Nephron progenitor cell (in vitro differentiated cells): ENCODE measurements at places on chromosomes 1 and 21.

DNA sequence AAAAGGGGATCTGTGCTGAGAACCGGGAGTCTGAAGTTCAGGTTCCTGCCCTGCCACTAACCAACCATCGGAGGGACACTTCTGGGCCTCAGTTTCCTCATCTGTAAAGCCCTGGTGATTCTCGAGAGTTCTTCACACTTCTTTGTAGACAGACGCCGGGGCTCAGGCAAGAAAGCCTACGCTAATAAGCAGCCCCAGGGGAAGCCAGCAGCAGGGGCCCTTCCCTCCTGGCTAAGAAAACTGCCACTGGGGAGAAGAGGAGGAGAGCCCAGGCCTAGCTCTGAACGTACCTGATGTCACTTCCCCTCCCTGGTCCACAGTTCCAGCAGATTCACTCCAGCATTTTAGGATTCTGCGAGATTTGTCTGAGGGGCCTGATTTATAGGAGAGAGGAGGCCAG lies 76.0 kb downstream of the CAMK2N1 start:
- no peak for DNase-seq

GRCh38 chr21:28832013-28832714 lies 160.5 kb downstream of the LTN1 start:
- no peak for DNase-seq

GRCh38 chr1:206447422-206447765 lies 22.9 kb upstream of the IKBKE start:
- no peak for DNase-seq

- DNase-seq, result no peak
Measured at GRCh38 chr1:68516066-68516465, 19.2 kb upstream of the DEPDC1 start.

- no peak for DNase-seq
Measured at GRCh38 chr1:91450260-91450659, 45.6 kb upstream of the HFM1 start.

GRCh38 chr1:97745912-97746311 lies 174.9 kb downstream of the DPYD start:
- no peak for DNase-seq

DNA sequence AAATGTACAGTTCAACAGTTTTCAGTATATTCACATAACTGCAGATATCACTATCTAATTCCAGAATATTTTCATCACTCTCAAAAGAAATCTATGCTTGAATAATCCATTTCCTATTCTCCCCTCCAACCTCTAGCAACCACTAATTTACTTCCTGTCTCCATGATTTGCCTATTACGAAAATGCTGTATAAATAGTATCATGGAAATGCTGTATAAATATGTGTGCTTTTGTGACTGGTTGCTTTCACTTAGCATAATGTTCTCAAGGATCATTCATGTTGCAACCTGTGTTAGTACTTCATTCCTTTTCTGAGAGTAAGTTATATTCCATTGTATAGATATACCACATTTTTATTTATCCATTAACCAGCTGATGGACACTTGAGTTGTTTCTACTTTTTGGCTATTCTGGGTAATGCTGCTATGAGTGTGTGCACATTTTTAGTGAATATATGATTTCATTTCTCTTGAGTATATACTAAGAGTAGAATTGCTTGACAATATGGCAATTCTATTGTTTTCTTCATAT lies 115.6 kb downstream of the TNFSF18 start:
- no peak for DNase-seq

GRCh38 chr1:105785021-105785420 lies 1271.5 kb upstream of the PRMT6 start:
- DNase-seq, result no peak
